ENCODE measurements at places on chromosomes 2 and 18.
A peak's percentile ranks its signal among the peaks of the same experiment; 100 is the strongest.

DNA sequence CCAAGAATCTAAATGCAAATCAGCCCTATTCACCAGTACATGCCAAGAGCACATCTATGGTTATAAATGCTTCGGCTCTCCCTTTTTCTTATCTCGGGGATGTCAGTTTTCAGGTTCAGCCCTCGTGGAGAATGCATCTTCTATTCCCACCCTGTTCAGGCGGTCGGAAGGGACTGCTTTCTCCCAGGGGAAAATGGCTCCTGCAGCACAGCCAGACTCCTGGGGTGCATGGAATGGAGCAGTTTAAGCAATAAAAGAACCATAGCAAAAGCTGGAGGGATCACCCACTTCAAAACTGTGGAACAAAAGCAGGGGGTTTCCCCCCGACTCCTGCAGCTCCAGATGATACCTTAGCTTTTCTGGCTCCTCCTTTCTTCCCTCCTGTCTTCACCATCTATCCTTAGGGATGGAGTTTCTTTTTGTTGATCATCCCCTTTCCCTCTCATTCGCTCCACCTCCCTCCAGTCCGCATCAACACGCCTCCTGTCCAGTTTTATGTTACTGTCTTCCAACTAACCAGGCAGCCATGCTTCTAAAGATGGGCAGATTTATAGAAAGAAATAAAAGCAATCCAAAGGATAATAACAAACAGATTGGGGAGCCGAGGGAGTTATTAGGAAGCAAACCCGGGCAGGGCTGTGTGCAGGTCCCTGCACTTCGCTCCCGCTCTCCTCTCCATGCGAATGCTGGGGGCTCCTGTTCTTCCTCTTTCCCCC is 356.2 kb upstream of the SMIM21 start:
- no peak for ATAC-seq

DNA sequence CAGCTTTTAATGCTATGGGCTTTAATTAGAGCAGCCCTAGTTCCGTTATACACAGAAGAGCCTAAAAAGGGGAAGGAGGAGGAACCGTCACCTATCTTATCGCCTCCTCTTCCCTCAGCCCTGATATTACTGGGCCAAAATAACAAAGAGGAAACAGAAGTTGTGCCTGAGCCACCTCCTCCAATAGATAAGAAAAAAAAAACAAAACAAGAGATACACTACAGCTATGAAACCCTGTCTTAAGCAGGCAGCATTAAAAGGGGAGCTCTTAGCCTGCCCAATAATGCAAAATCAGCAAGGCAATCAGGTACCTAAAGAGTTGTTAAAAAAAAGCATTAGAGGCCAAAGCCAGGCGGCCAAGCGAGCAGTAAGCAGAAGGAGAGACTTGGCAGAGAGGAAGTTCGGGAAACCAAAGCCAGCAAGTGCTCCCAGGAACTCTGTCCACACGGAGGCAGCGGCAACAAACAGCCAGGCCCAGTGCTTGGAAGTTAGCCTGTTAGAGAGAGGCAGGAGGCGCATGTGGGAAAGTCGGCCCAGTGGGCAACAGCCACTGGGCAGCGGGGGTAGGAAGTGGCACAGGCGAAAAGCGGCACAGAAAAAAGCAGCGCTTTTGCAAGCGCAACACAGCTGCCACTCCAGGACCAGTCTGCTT is 41.8 kb upstream of the PDK1 start:
- ATAC-seq: no peak

- ATAC-seq: no peak
These were observed 11.1 kb downstream of the STAMBP start for GRCh38 chr2:73839653-73840411.

DNA sequence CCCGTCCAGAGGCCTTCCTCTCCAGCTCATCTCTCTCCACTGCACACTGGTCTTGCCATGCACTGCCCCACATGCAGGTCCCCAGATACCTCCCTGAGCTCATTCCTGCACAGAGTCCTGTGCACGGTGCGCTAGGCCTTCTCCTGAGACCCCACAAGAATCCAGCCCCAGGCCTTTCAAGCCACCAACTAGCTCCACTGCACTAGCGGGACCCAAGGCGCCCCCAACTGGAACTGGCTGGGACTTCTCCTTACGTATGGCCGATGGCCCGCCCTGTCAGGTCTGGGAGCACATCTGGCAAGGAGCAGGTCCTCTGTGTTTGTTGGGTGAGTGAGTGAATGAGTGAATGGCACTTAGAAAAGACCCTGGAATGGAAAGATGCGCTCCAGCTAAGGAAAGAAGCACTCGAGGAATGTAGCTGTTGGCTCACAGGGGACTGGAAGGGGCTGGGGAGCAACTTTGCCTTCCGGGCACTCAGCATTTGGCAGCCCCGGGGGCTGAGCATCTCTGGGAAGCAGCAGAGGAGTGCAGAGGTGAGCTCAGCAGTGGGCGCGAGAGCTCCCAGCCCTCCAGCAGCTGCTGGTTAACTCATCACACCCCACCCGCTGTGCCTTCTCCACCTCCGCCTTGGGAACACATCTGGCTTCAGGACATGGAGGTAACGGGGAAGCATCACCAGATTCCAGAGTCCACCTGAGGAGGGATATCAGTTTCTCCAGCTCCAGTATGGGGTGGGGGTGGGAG is 223.1 kb downstream of the GLI2 start:
- peak; percentile 61 for ATAC-seq

- ATAC-seq: no peak
These were observed 4.4 kb downstream of the RAMP1 start for GRCh38 chr2:237863689-237864443.

DNA sequence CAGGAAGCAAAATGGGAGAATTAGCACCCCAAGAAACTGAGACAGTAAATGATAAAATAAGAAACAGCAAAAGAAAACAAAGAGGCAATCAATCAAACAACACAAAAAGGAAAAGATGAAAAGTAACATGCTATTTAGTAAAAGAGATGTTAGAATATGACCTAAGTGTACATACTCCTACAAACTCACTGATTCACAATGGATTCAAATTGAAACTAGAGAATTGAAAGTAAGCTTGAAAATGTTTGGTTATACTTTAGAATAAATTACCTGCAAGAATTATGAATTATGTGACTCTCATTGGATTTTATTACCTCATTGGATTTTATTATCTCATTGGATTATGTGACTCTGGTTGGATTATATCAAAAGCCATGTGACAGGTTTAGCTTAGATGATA is 22.8 kb upstream of the CCNYL1 start:
- no peak for ATAC-seq

DNA sequence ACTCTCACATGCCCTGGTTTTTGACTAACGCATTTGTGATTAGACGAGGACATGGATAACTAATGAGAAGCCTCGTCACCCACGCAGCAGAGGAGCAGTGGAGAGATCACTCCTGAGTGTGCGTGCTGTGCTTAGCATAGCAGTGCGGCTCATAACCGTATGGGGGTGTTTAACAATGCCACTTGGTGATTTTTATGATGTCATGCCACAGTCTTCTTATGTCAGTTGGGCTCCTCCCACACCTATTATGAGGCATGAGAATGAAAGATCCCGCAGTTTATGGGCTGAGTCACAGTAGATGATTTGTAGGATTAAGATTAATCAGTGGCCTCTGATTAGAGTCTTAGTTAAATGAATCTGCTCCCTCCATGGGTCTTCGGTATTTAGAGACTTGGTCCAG is 2.5 kb upstream of the SMIM21 start:
- ATAC-seq: no peak

GRCh38 chr2:172251231-172251630 is 148.5 kb upstream of the DLX2 start:
- no peak for ATAC-seq

DNA sequence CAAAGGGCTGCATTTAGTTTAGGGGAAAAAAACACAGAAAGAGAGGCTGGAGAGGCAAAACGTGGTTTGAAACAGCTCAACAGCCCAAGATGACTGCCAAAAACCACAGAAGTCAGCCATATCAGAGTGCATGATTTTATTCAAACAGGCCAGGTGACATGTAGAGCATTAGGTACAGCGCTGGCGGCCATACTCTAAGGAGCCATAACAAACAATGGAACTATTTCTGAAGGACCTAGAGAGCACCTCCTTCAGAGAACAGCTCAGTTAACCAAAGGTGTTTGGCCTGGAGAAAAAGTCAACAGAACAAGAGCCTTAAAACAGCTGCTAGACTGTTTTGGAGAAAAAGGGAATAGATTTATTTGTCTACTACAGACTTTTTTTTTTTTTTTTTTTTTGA is 2.6 kb downstream of the THADA start:
- ATAC-seq: no peak

GRCh38 chr2:134244086-134244485 is 9.8 kb upstream of the MGAT5 start:
- ATAC-seq: peak; percentile 42

DNA sequence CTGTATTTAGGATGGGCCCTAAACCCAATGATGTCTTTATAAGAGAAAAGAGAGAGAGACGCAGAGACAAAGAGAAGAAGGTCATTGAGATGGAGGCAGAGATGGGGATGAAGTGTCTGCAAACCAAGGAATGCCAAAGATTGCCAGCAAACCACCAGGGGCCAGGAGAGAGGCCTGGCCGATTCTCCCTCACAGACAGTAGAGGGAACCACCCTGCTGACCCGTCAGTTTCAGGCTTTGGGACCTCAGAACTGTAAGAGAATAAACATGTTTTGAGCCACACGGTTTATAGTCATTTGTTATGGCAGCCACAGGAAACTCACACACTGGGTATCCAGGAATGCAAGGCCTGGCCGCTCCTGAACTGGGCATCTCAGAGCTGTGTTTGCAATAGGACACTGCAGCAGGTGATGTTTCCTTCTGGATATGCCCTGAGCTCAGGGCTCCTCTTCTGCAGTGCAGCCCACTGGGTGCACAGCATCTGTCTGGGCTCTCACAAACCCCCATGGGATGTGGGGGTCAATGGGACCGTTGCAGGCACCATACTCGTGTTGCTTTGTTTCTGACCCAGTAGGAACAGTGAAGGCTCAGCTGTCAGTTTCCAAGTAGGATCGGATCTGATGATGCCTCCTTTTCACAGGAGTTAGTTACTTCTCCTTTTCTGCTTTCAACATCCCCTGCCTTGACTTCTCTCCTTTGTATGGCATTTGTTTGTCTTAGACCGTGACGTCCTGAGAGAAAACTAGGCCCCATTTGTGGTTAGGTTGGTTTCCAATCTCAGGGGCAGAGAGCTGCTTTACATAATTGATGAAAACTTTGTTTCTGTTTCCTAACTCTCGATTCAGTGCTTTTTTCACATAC is 20.8 kb downstream of the PTPN18 start:
- ATAC-seq: no peak

DNA sequence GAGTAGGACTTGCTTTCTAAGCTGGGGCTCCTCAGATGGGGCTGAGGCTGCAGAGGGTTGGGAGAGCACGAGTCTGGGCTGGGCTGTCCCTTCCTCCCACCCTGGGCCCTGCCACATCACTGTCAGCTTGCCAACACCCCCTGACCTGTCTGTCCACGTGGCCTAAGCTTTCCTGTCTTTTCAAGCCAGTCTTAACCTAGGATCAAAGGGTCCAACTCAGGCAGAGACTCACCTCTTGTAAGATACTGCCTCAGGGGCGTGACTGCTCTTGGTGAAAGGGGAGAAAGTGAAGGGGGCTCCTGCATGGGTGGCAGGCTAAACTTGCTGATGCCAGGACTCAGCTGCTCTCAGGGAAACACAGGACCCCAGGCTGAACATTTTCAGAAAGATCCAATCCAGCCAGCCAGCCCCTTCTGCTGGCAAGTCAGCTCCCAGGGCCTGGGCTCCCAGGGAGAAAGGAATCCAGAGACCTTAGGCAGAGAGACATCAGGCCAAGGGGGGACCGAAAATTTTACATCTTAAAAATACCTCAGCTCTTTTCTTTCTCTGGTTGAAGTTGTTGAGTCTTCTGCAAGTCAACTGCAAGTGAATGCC is 144.2 kb upstream of the ID2 start:
- ATAC-seq: no peak

DNA sequence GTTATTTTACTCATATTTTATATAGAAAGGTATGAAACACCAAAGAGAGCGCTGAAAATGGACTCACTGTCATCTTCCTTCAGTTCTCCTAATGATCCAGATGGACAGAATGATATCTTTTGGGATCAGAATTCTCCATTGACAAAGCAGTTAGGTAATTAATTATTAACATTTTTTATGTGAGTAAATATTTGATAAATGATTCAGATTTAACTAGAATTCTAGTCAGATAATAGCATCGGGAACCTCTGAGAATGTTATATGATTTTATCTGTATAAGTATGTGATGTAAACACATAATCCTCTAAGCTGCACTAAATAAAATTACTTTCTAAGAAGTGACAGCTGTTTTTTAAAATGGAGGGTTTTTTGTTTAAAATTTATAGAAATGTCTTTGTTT is 2.0 kb downstream of the ETAA1 start:
- no peak for ATAC-seq

- ATAC-seq: no peak
These were observed 453.2 kb upstream of the PIK3C3 start for GRCh38 chr18:41501848-41502247.

DNA sequence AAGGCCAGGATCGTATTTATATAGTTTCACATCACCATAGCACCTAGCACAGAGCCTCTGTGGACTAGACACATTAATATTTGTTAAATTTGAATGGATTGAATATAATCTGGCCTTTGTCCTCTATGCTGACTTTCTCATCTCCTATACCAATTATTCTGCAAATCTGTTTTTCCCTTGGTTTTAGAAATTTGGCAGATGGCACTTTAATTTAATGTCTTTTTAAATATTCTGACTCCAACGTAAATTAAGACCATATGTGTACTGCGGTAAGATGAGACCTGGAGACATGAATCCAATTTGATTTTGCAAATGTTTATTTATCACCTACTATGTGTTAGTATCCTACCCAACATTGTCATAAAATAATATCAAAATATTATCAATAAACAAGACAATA is 1281.9 kb upstream of the PIK3C3 start:
- peak; percentile 54 for ATAC-seq

DNA sequence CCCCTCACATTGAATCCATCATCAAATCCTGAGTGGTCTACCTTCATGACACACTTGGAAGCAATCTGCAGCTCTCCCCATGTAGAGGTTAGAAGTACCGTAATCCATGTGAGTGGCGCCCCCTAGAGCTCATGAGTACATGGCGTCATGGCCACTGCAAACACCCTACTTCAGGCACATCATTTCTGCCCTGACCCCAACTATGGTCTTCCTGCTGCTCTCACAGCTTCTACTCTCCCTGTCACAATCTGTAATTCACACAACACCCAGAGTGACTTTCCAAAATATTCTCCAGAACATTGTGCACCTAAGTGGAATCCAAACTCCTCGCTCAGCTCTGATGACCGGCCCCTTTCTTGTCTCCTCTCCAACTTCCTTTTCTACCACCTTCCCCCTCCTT is 141.9 kb downstream of the ANKRD44 start:
- peak; percentile 98 for ATAC-seq

GRCh38 chr2:32932825-32933755 is 13.7 kb upstream of the LTBP1 start:
- ATAC-seq: no peak

DNA sequence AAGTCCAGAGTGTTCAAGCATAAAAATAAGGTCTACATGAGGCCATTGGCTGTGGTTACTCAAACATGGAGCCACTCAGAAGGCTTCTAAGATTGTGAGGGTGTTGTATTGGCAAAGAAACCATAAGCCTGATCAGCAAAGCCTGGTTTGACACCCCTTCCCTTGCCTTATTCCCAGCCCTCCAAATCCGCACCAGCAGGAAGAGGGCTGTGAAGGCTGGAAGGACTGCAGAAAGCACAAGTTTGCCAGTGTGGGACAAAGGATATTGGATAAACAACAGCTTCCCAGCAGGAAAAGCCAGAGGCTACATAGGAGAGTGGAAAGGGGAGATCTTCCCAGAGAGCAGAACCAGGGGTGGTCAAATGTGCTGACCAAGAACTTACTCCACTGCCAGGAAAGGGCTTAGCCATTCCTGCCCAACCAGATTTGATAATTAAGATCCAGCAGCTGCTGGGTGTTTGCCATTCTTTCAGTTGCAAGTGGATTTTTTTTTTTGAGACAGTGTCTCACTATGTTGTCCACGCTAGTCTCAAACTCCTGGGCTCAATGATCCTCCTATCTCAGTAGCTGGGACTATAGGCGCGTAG is 1.5 kb upstream of the PRKAG3 start:
- ATAC-seq: no peak
